HT1080 (cell line): ENCODE measurements at places on chromosomes 2 and 18. TPM values are rescaled to one million over a fixed set of nuclear protein-coding genes. Genes with fewer than 3 reads are reported as not detected.

The MALL gene
- total RNA-seq, result 0.07 and 0.77 TPM in 2 replicates

The CCBE1 gene
- total RNA-seq, result 22.0 and 31.1 TPM in 2 replicates

The TUBA4B gene
- 0.14 TPM in 1 of 2 replicates, not detected in the other for total RNA-seq

The GTF2A1L gene
- not detected in 2 replicates for total RNA-seq

The RESP18 gene
- total RNA-seq, result not detected in 2 replicates

The CDK15 gene
- total RNA-seq, result 0.72 TPM in 1 of 2 replicates, not detected in the other

GRCh38 chr2:165675551-165675968, 118.5 kb downstream of the GALNT3 start:
- no peak for DNase-seq

DNA sequence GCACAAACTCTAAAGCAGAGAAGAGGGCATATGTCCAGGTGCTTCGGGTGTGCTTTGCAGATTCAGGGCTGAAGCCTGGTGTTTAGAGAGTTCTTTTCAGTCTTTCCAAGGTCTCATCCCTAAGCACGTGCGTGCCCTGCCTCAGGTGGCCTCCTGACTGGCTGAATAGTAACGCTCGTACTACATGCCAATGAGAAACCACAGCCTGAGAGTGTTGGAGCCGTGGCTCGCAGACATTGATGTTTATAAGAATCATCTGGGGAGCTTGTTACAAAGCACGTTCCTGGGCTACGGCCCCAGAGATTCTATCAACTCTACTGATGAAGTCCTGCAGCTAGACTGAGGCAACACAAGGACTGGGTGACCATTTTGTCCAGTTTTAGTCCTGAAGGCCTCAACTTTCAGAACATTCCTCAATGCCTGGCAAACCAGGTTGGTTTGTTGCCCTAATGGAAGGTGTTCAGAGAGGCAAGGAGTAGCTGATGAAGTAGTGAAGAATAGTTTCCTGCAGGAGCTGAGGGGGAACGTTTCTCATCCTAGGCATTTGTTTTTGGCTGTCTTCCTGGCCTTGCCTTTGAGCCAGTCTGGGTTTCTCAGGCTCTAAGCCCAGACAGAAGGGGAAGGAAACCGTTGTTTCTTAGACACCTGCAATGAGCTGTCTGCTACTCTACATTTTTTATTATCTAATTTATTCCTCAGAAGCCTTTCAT, 31.5 kb upstream of the HAAO start:
- no peak for DNase-seq

DNA sequence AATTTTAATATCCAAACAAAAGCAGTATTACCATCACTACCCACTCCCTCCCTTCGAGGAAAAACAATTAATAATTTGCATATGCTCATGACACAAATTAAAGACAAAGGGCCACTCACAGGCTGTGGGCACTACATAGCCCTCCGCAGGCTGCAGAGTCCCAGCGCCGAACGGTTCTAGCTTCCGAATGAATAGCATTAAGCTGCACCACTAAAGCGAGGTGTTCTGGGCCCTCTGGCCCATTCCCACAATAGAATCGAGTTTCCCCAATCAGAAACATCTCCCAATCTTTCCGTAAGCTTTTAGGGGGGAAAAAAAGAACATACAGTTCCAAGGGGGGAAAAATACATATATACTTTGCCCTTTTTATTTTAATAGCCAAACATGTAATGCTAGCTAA, 14.5 kb upstream of the SIX3 start:
- DNase-seq, result no peak

DNA sequence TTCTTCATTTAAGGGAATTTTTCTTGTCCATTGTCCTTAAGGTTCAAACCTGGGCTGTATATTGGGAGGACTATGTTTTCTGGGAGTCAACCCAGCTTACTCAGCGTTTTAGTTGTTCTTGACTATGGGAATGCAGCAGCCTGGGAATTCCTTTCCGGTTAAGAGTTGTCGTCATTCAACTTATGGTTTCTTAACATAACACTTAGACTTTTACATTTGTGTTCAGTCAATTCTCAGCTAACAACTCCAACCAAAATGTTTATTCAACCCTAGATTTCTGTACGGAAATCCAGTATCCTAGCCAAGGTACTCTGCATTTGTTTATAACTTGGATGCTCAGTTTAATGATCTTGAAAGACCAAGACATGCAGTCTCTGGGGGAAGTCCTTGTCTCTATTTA, 960.9 kb downstream of the CBLN2 start:
- peak; percentile 20 for DNase-seq

DNA sequence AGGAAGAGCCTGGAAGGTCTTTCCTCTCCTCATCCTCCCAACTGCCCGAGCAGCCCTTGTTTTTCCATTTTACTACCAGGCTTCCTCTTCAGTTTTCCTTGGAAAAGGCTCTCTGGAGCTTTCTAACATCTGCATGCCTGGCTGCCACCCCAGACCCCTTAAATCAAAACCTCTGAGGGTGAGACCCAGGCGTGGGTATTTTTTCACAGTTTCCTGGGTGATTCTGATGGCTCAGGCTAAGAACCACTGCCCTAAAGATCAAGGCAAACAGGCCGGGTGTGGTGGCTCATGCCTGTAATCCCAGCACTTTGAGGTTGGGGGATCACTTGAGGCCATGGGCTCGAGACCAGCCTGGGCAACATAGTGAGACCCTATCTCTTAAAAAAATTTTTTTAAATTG, 35.4 kb downstream of the EMILIN2 start:
- no peak for DNase-seq

GRCh38 chr2:99911736-99912135, 230.7 kb downstream of the AFF3 start:
- DNase-seq, result peak; percentile 42

DNA sequence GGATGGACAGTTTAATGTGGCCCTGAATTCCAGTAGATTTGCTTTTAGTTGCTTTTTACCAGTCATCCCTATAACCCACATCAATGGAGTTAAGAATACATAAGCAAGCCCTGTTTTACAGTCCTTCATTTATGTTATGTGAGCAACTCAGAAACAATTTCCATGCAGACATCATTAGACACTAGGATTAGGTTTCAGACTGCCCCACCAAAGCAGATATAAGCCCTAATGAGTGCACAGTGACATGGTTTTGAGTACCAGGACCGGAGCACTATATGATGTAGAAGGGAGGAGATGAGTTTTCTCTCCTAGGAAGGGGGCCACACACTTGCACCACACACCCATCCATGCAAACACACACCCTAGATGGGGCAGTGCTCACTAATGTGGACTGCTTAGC, 15.5 kb downstream of the KCNS3 start:
- DNase-seq, result no peak
